NCI-H748 treated with DMSO at 0.1 percent for 48 hours (cell line): ENCODE measurements at places on chromosomes 16 and 17.

GRCh38 chr17:8412089-8412488 is 14.5 kb upstream of the RNF222 start:
- DNase-seq = no peak

DNA sequence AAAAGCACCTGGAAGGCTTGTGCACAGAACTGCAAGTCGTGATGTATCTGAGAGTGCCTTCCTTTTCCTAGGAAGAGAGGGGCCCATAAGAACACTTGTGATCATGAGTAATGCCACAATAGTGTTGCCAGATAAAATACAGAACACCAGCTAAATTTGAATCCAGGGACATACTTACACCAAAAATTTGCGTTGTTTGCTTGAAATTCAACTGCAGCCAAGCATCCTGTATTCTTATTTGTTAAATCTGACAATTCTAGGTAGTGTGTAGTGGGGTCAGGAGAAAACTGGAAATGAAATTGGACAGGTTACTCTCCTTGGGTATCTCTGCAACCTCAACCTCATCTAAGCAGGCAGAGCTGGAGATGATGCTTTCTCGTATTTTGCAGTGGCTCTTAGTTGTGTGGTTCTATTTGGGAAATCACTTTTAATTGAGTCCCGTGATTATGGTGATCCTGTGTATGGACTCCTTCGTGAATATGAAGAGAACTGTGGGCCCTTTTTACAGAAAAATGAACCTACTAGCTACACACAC is 12.0 kb downstream of the SLC35B1 start:
- DNase-seq = no peak

- DNase-seq = peak; percentile 86
Measured at GRCh38 chr17:8151120-8151640, 1.0 kb downstream of the PER1 start.

DNA sequence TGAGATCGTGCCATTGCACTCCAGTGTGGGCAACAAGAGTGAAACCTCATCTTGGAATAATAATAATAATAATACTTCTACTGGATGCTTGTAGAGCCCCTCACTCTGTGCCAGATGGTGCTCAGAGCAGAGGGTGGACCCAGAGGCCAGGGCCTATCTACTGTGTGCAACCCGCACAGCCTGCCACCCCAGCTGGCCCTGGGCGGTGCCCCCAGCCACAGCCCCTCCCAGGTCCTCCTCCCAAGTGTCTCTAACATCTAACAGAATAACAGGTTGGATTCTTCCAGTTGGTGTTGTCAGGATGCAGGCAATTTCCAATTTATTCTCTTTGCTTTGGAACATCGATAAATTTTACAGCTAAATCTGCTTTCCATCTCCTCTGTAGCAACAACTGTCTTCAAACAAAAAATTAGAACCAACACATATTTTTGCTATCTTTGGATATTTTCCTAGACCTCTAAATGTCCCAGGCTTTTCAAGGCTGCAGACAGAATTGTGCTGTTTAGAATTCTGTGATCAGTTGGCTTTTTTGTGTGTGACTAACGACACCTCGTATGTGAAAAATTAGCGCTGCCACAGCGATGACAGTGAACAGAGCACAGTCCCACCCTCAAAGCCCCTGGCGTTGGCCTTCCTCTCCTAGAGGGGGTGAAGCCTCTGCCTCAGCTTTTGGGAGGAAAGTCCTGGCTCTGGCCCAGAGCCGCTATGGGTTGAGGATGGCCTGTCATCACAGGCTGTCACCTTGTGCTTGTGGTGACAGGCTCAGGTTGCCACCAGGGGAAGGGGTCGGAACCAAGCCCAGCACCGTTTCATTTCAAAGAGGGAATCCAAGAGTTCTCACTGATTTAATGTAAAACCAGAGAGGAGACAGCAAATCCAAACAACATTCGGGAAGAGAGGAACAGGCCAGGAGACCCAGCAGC is 7.6 kb upstream of the EVPL start:
- no peak for DNase-seq

GRCh38 chr16:74623214-74623838 is 16.4 kb upstream of the GLG1 start:
- no peak for DNase-seq

DNA sequence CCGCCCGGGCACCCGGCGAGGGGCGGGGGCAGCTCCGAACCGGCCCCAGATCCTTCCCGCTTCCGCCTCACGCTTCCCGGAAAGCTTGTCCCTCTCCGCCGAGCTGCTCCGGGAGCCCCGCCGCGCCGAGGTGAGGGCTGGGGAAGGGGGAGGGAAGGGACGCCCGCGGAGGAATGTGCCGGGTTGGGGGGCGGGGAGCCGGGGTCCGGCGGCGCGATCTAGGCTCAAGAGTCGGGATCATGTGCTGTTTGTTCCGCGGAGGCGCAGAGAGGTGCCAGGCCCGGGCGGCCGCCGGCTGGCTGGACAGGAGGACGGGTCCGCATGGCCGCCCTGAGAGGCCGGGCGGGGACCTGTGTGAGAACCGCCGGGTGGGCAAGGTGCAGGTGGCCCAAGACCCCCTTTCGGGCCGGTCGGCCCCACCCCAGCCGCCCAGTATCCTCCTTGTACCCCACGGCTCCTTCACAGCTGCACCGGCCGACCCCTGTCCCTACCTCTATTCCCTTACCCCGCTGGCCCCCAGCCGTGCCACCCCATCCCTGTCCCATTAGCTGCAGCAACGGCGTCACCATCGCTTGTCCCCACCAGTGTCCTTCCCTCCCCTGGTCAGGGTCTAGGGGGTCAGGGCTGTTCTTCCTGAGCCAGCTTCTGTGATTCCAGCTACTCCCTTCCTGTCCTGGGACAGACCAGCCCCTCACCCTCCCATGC is 429 bp downstream of the KIF1C start:
- DNase-seq = no peak

- DNase-seq = peak; percentile 45
Measured at GRCh38 chr17:78040440-78041385, 82.2 kb downstream of the TNRC6C start.

- DNase-seq = no peak
Measured at GRCh38 chr16:31869511-31870201, 4.0 kb upstream of the ZNF267 start.

DNA sequence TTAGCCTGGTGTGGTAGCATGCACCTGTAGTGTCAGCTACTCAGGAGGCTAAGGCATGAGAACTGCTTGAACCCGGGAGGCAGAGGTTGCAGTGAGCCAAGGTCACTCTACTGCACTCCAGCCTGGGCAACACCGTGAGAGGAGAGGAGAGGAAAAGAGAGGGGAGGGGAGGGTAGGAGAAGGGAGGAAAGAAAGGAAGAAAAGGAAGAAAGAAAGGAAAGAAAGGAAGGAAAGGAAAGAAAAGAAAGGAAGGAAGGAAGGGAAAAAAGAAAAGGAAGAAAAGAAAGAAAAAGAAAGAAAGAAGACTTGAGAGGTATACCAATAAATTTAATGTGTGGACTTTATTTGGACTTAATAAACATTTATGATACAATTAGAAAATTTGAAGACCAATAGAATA is 66.8 kb upstream of the FA2H start:
- no peak for DNase-seq

GRCh38 chr17:47632991-47633390 is 16.7 kb upstream of the KPNB1 start:
- no peak for DNase-seq

DNA sequence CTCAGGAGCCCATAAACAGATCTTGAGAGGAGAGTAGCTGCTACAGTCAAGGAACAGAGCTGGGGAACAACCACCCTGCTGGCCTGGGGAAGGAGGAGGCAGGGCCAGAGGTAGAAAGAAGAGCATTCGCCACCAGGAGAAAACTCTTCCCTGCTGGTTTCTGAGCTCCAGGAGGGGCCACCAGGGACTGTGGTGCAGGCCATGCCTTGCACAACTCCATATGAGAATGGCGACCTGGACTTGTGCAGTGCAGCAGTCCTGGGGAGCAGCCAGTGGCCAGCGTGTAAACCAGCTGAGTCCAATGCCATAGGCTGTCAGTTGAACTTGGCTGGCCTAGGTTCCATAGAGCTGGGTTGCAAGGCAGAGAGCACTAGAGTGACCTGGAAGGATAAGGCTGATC is 11.6 kb downstream of the SLC13A2 start:
- DNase-seq = no peak

- peak; percentile 58 for DNase-seq
Measured at GRCh38 chr17:58200024-58200633, 7.6 kb downstream of the EPX start.
